ENCODE measurements at places on chromosomes 7 and 10.

DNA sequence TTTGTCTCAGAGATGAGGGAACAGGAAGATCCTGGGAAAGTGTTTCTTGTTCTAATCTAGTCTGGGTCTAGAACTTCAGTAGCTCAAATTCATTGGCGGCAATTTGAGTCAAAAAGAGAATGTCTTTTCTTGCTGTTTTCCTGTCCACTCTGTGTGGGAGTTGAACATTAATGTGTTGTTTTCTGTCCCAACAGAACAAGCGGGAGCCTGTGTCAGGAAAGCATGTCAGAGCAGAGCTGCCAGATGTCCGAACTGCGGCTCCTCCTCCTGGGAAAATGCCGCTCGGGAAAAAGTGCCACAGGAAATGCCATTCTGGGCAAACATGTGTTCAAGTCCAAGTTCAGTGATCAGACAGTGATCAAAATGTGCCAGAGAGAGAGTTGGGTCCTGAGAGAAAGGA lies 16.0 kb downstream of the GIMAP8 start:
- no peak for DNase-seq

GRCh38 chr10:35580423-35580770 lies 24.7 kb upstream of the GJD4 start:
- DNase-seq = no peak

GRCh38 chr10:78202386-78202785 lies 168.7 kb downstream of the RPS24 start:
- no peak for DNase-seq

- no peak for DNase-seq
These were observed 20.4 kb upstream of the GPR37 start for GRCh38 chr7:124785994-124786393.

DNA sequence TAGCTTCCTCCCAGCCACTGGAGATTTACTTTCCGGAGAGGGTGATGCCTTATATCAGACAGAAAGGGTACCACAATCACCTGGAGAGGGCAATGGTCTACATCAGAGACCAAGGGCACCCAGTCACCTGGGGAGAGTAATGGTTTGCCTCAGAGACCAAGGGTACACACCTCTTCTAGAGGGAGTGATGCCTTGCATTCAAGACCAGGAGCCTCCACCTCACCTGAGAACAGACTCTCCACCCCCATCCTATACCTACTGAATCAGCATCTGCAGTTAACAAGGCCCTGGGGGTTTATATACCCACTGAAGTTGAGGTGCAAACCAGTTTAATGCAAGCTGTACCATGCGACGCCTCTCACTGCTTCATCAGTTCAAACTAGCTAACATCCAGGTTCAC lies 270.2 kb upstream of the IGFBP3 start:
- DNase-seq = no peak

DNA sequence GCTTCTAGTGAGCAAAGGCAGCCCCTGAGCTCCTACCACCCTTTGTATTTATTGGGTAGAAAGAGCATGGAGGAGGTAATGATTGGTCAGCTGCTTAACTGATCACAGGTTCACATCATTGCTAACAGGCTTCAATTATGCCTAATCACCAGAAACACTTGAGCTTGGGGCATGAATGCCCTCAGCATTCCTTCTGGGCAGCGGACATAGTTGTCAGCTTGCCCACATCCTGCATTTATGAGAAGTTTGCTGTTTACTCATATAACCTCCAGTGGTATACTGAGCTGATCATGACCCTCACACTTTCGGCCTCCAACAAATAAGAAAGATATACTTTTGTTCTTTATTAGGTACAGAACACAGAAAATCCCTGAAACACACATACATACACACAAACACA lies 140.3 kb upstream of the ODAD2 start:
- DNase-seq = no peak

DNA sequence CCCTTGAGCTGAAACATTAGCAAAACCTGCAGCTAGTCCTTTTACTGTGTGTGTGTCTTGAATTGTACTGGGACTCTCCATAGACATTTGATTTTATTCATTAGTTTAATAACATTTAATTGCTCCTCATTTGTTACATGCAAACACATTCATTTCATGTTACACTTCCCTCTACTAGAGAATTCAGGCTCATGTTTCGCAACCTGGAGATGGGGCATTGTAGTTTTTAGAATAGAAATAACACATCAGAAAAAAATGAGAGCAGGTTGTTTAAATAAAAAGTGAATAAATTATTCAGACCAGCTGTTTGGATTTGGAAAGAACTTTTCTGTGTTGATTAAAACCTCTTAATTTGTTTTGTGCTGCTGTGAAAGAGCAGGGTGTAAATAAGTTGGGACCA lies 243.9 kb downstream of the ETV1 start:
- DNase-seq = no peak

DNA sequence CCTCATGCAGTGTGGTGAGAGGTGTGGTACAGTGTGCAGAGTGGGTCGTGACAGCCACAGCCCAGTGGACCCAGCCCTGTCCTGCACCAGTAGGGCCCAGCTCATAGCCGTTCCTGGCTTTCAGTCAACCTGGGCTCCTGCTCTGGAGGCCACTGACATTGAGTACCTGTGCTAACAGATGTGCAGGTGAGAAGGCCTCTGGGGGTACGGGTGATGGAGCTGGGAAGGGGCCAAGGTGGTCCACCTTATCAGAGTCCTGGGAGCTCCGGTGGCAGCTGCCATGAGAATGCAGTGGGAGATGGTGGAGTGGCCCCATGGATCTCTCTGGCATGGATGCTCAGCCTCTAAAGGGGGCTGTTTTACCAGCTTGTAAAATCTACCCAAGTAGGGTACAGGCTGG lies 6.1 kb upstream of the TBRG4 start:
- no peak for DNase-seq

DNA sequence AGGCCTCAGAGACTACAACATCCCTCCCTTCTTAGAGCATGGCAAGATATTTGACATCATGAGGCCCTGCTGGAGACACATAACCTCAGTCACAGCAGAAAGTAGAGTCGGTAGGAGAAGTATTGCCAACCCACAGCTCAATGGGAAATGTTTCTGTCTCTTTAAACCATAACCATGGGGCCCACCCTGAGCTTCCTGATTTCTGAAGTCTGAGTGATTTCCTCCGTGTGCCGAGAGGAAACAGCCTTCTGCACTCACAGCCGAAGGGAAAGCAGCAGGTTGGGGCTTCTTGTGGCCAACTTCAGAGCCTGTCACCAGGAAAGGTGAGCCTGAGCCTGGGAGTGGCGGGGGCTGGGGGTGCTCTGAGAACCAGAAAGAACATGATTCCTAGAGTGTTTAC lies at the start of gene GIMAP1:
GIMAP1 (plus strand) TSS at position 246 of the 400 bp plus-strand sequence. CDS start 2,435 bp downstream, outside the sequence.
- DNase-seq = no peak

- DNase-seq = peak; percentile 85
These were observed 489 bp downstream of the MAP3K8 start for GRCh38 chr10:30434273-30435072.

DNA sequence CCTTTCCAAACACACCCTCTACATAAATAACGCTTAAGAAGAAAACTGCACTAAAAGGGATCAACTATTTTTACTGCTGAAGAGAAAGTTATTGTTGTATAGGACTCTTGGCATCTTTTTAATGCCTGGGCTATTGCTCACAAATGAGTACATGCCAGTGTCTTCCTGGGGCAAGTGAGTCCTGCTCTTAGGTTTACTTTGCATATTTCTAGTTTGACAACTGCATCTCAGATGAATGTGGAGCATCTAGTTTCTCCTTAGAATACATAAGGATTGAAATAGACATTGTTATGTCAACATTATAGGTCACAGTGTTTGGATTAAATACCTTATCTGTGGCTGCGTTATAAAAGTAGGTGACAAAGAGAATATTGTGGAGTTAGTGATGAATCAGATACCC lies 44.5 kb downstream of the PSMC2 start:
- no peak for DNase-seq

DNA sequence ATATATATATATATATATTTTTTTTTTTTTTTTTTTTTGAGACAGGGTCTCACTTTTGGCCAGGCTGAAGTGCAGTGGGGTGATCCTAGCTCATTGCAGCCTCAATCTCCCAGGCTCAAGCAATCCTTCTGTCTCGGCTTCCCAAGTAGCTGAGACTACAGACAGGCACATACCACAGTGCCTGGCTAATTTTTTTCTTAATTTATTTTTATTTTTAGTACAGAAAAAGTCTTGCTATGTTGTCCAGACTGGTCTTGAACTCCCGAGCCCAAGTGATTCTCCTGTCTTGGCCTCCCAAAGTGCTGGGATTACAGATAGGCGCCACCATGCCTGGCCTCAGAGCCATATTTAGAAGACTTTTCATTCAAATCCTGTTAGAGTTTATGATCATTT lies 79.6 kb downstream of the PRTFDC1 start:
- DNase-seq = no peak

DNA sequence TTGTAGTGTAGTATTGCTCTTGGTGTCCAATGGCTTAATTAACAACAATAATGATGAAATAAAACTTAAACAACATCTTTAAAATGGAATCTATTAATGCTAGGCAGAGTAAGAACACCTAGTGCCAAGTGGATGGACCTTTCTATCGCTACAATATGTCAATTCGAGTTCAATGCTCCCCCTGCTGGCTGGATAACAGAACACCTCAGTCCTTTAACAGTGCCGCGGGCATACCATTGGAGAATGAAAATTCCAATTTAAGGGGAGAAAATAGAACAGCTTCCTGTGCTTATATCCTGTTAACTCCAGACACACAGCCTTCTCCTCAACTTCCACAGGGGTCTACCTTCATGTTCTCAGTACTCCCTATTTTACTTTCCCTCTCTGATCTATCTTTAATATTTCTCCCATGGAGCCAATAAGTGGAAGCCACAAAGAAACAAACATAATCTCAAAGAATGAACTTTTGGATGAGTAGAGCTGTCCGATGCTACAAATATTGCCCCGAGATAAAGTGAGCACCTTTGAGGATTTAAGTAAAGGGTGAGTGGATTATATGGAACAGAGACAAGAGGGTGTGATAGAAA lies 41.4 kb downstream of the COL1A2 start:
- peak; percentile 40 for DNase-seq

- no peak for DNase-seq
These were observed 79.5 kb upstream of the INSYN2A start for GRCh38 chr10:127275793-127276450.

- DNase-seq = no peak
These were observed 348.7 kb upstream of the SEMA3C start for GRCh38 chr7:81267508-81267907.

DNA sequence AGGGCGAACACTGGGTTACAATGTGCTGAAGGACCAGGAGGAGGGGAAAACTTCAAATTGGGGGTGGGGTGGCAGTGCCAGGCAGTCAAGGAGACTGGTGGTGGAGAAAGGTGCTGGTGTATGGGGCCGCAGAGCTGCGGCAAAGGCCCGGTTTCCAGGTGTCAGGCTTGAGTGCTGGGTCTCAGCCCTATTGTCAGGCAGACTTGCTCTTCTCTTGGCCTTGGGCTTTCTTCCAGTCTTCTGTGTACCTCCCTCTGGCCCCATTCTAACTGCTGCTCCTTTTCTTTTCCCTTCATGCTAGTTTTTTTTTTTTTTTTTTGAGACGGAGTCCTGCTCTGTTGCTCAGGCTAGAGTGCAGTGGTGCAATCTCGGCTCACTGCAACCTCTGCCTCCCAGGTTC lies 51.0 kb downstream of the POLR3A start:
- no peak for DNase-seq

DNA sequence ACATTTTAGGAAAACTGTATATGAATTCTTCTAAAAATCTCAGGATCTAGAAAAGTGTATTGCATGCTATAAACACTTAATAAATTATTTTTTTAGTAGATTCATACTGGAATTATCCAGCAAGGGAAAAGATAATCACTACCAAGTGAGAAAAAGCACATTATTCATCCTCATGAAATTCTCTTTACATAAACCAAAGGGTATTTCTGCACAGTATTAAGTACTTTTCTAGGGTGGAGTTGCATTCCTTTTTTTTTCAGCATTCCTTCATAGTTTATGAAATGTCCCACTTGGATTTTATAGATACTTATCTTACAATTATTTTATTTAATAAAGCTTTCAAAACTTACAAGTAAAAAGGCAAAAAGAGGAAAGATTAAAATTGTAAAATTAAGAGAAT lies 403.3 kb downstream of the HGF start:
- no peak for DNase-seq

DNA sequence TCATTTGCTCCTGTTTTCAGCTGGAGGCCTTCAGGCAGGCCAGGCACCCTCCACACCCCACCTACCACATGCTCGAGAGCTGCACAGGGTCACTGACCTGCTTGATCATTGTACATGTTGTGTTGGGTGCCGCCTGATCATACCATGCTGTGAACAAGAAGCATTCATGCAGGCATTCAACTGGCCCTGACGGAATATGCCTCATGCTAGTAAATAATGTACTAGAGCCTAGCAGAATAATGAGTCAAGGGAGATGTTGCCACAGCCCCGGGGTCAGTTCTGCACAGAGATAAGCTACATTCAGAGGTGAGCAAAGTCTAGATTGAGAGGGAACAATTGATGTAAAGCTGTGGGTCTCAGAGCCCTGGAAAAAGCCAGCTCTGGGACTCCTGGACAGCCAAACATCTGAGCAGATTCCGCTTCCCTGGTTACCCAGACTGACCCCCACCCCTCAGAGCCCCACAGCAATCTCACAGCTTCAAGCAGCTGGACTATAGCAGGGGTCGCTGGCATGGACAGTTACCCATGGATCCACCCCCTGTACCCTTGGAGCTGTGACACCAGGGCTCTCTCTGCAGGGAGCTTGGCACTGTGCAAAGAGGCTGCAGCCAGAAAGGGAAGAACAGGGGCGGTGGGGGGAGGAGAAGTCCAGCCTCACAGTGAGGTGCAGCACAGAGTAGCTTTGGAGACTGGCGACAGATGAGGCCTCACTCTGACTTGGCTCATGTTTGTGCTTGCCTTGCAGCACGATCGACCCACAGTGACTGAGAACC lies 86.6 kb downstream of the FRMPD2 start:
- DNase-seq = no peak

GRCh38 chr10:7388602-7389001 lies 22.2 kb downstream of the SFMBT2 start:
- DNase-seq = no peak

GRCh38 chr7:116258734-116259133 lies 48.4 kb downstream of the TES start:
- DNase-seq = peak; percentile 9

DNA sequence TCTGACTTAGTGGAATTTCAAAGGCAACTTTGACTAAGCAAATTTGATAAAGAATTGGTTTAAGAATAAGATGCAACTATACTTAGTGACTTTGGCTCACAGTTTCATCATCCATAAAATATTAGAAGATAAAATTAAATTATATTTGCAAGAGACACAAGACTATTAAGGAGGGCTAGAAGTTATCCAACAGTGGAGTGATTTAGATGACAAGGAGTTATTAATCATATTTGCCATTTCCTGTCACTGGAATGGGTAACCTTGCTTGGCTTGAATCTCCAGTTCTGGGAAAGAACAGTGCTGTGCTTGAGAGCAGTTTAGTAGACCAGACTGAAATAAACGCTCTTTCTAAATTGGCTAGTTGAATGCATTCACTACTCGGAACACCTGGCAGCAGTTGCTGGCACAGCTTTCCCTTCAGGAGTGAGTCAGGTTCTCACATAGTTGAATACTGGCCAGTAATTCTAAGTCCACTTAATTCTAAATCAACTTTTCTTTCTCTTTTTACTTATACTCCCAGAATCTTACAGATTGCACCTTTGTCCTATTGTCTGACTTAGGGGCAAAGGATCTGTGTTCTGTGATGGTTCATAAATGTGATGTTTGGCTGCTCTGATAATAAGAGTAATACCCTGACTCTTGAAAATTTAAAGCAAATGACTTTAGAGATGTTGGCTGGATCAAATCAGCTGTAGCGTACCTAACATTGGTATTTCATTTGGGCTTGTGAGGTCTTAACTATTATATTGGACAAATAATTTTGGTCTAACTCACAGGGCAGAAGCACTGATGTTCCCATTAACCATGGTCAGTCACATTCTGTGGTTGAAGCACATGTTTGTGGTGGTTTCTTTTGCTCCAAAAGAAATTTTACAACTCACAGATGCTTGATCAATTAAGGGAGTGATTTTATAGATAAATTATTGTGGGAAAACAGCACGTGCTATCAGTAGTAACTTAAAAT lies 16.6 kb downstream of the STMP1 start:
- no peak for DNase-seq
